ENCODE measurements at places on chromosomes 7 and 10. TPM values are rescaled to one million over a fixed set of nuclear protein-coding genes. Genes with fewer than 3 reads are reported as not detected.

GRCh38 chr10:88115407-88115806 lies 252.0 kb downstream of the PTEN start:
- DNase-seq: no peak

DNA sequence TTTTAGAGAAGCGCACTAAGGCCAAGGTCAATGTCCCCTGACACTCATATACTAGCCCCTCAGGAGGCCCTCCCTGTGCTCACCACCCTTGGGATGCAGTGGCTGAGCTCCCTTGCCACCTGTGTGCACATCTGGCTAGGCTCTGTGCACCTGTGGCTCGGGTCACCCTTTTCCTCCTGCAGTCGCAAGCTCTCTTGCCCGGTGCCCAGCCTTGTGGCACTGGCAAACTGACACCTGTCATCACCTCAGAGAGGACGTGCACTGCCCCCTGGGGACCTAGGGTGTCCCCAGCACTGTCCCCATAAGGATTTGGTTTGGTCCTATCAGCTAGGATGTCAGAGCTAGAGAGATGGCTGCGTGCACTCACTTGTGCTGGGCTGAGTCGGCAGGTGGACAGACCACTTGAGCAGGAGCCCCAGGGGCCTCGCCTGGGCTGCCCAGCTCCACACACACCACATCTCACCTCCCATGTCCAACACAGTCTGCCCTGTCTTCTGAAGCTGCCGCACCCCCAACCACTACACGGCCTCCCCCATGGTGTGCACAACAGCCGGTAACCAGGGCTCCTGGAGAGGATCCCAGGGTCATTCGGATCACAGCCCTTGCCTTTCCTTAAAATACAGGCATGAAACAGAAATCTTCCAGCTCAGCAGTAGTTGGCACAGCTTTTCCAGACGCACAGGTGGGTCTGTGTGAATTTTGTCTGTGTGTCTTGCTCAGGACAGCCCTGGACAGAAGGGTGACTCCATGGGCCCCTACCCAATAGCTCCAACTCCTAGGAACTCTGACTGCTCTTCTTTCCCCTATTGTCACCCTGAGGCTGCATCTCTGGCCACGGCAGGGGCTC lies 111.0 kb downstream of the GRID1 start:
- no peak for DNase-seq

- no peak for DNase-seq
Measured at GRCh38 chr10:75476985-75477384, 45.6 kb downstream of the LRMDA start.

DNA sequence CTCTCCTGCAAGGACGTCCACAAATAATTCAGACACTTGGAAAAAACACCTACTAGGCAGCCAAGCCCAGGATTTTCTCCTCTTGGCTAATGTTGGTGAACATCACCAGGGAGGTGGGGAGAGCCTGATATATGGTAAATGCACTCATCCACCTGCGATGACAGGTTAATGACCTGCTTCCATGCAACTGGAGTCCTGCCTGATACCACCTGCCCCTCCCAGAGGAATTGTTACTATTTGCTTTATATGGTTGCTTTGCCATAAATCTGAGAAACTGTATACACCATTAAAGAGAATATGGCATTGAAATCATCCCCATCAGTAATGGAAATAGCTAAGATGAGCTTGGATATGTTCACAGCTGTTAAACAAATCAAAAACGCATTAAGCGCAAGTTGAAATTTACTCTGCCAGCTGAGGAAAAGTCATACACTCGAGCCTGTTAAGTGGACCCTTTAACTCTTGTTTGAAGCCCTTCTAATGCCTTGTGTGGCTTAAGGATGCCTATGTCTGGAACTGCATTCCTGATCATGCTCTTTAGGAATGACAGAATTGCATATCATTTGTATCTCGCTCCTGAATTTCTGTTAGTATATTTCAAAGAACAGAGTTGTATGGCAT lies 208.3 kb downstream of the PRPF18 start:
- no peak for DNase-seq

DNA sequence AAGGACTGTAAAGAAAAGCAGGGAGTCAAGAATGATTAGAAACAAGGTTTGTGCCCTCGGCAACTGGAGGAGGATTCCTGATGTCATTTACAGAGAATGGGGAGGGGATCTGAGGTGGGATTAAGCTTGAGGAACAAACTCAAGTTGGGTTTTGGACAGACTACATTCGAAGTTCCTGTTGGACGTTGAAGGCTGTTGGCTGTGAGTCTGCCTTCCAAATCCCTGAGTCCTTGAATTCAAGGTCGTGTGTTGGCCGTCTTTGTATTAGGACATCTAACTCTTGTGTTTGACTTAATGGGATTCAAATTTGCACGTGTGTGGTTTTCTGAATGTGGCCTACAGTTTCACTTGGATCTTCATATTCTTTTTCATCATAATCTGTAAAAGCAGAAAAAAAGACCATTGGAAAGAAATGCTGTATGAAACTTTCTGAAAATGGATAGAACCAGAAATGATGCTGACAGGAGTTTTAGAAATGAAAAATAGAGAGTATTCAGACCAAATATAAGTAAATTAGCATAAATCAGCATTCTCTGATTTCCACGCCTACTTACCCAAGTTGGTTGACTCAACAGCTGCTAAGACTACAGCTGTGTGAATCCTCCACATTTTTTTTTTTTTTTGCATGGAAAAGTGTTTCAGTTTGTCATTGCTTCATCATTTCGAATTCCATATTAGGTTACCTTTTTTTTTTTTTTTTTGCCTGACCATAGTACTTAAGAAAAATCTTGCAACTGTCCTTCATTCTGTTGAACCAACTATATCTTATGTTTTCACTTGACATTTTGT lies 94.8 kb downstream of the KIAA1217 start:
- no peak for DNase-seq

- DNase-seq: no peak
Measured at GRCh38 chr7:44750921-44751571, 2.4 kb downstream of the ZMIZ2 start.

DNA sequence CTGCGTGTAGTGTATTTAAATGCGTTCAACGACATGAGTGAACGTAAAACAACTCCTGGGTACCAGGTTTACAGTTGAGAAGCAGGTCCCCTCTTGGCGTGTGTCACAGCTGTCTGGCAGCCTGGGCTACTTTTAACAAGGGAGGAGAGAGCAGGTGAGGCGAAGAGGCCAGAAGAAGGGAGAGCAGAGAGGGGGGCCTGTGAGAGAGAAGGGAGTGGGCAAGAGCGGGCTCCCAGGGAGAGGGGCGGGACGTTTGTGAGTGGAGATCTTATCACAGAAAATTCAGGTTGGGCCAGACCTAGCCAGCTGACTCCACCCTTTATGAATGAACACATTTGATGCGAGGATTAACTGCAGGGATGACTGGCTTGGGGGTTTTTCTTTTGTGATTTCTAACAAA lies 154.0 kb downstream of the CAMK1D start:
- DNase-seq: no peak

- no peak for DNase-seq
Measured at GRCh38 chr10:48246501-48246900, 28.0 kb downstream of the FRMPD2 start.

GRCh38 chr10:85602306-85602705 lies 764.3 kb downstream of the GRID1 start:
- DNase-seq: peak; percentile 22

DNA sequence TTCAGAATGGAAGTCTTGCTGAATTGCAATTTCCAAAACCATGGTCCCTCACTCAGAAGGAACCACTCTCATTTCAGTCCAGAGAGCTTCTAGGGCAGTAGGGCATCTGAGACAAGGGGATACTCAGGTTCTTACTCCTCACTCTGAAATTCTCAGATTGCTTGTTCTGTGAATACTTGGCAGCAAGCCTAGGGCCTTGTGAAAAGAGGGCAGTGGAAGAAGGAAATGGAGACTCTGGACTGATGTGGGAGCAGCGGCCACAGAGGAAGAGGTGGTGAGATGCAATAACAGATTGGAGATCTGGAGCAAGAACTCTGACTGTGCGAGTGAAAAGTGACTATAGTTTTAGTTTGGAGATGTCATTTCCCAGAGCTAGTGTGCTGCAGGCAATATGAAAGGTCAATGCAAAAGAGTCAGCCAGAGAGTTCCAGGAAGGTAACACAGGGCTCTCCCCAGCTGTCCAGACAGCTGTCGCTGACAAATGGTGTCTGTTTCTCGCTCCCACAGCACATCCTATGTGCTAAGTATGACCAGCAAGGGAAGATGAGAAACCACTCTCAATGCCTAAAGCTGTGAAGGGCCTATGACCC lies 291.6 kb upstream of the KIAA1217 start:
- DNase-seq: no peak

- no peak for DNase-seq
Measured at GRCh38 chr10:111648046-111648445, 535.5 kb downstream of the GPAM start.

GRCh38 chr7:41890631-41891274 lies 187.9 kb upstream of the INHBA start:
- DNase-seq: no peak

- DNase-seq: no peak
Measured at GRCh38 chr10:84822931-84823630, 494.7 kb downstream of the CCSER2 start.

GRCh38 chr7:31683445-31684225 lies 3.4 kb upstream of the PPP1R17 start:
- no peak for DNase-seq

DNA sequence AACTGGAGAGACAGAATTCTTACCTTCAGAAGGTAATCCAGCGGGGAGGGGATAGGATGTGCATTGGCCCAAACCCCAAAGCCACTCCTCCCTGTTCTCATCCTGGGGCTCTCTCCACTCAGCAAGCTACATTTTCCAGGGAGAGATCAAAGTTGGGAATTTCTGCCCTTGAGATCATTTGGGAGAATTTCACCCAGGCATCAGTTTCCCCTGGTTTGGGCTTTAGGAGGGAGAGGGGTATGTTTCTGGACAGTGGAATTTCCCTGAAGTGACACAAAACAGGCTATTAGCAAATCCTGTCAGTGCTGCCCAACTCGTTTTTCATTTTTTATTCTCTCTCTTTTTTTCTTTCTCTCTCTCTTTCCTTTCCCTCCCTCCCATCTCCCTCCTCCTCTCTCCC lies 35.7 kb downstream of the CYP17A1 start:
- DNase-seq: no peak

GRCh38 chr7:42359946-42360345 lies 122.9 kb upstream of the GLI3 start:
- DNase-seq: no peak

DNA sequence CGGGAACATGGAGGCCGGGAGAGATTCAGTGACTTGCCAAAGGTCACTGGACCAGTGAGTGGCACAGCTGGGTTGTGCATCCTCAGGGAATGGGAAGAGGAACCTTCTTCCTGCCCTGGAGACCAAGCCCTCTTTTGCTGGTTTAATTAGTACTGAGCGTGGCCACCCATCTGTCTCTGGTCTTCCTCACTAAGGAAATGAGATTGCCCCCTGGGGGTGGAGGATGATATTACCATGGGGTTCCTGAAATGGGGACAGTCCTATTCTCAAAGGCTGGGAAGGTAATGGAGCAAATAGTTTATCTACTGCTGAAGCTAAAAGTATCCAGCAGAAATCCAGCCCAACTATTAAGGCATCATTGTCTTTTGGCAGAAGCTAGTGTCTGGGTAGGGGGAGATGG lies 98.6 kb upstream of the FGFR2 start:
- DNase-seq: no peak

GRCh38 chr10:98320486-98321185 lies 52.6 kb upstream of the LOXL4 start:
- DNase-seq: no peak

GRCh38 chr7:144728551-144728950 lies 107.3 kb downstream of the TPK1 start:
- DNase-seq: no peak

DNA sequence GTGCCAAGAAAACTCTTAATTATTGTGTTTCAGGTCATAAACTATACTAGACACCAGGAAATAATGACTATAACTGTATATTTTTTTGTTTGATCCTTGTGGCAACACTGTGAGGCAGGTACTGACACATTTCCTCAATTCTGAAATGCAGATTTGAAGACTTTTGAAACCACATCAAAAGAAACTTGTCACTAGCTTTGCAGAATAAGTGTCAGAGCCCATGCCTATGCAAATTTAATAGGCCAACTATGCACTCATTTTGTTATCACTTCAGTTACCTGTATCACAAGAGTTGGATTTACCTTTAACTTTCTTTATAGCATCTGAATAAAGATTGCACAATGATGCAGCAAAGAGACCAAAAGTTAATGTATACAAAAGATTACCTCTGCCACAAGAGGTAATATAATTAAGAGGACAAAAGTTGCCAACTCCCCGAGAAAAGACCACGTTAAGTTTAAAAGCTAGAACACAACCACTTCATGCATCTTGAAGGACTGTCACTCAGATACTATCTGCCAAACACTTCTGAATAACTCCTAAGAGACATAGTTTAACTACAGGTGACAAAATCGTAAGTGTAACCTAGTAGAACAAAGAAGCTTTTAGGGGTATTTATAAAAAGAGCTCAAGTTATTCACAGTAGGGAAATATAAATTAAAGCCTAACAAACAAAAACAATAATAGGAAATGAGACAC lies 80.5 kb downstream of the ELAPOR2 start:
- no peak for DNase-seq

- DNase-seq: no peak
Measured at GRCh38 chr7:115368998-115369397, 447.1 kb downstream of the MDFIC start.

DNA sequence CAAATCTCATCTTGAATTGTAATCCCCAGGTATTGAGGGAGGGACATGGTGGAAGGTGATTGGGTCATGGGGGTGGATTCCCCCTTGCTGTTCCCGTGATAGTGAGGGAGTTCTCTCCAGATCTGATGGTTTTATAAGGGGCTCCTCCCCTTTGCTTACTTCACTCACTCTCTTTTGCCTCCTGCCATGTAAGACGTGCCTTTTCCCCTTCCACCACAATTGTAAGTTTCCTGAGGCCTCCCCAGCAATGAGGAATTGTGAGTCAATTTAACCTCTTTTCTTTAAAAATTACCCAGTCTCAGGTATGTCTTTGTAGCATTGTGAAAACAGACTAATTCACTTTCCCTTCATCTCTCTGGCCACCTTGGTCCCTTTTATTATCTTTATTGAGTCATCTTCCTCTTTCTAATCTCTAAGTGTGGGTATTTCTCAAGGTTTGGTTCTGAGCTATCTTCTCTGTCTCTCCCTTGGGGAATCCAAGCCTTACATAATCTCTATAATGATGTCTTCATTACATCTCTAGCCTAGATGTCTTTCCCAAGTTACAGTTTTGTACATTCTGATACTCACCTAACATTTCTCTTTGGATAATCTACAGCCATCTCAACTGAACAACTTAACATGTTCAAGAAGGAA lies 99.1 kb upstream of the JCAD start:
- no peak for DNase-seq

GRCh38 chr10:31133792-31134310 lies 102.2 kb upstream of the ZNF438 start:
- peak; percentile 87 for DNase-seq

GRCh38 chr10:45453639-45454255 lies 79.7 kb downstream of the ALOX5 start:
- DNase-seq: no peak

The ENTPD1 gene
- total RNA-seq: 8.0 TPM

The OR9A2 gene
- total RNA-seq: 0.08 TPM

The NXPH1 gene
- not detected for total RNA-seq

The GSTK1 gene
- total RNA-seq: 98.9 TPM

The NPSR1 gene
- total RNA-seq: not detected

The CPA2 gene
- total RNA-seq: not detected

The MMRN2 gene
- total RNA-seq: 12.1 TPM

The CH25H gene
- total RNA-seq: 0.08 TPM

The SUFU gene
- total RNA-seq: 3.8 TPM

The NRG3 gene
- total RNA-seq: 0.50 TPM
